ENCODE measurements at places on chromosomes 1 and 21.

DNA sequence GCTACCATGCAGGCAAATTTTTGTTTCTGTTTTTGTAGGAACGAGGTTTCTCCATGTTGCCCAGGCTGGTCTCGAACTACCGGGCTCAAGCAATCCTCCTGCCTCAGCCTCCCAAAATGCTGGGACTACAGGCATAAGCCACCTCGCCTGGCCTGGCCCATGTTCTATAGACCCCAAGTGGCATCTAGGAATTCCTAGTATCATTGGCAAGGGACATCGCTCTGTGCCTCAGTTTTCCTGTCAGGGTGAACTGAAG is 14.5 kb downstream of the NES start:
- DNase-seq: no peak

- no peak for DNase-seq
Observed at GRCh38 chr1:92933459-92933858, 27.8 kb downstream of the DIPK1A start.

- DNase-seq: no peak
Observed at GRCh38 chr1:194362327-194362726, 1175.9 kb upstream of the B3GALT2 start.

- DNase-seq: no peak
Observed at GRCh38 chr1:63612564-63612963, 19.4 kb downstream of the PGM1 start.

- DNase-seq: no peak
Observed at GRCh38 chr1:182965861-182966260, 12.9 kb upstream of the SHCBP1L start.

GRCh38 chr1:204879351-204879750 is 8.7 kb downstream of the NFASC start:
- no peak for DNase-seq

DNA sequence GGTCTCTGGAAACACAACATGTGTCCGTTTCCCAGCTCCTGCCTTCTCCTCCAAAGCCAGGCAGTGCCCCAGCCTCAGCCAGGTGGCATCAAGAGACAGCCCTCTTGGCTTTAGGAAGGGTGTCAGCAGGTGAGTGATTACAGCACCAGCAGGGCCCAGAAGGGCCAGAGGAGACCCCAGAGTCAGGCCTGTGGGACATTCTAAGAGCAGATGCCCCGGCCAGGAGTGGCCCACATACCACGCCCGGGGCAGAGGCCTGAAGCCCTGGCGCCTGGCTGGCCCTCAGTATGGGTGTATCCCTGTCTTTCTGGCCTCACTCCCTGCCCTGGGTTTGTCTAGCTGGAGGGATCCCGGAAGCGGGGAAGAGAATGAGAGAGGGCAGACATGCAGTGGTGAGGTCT is 109.2 kb downstream of the CASZ1 start:
- DNase-seq: no peak

- no peak for DNase-seq
Observed at GRCh38 chr1:221910222-221910621, 168.3 kb upstream of the DUSP10 start.

GRCh38 chr21:14878971-14879370 is 185.8 kb downstream of the NRIP1 start:
- DNase-seq: no peak

GRCh38 chr1:185595835-185596667 is 138.1 kb upstream of the HMCN1 start:
- peak; percentile 27 for DNase-seq

DNA sequence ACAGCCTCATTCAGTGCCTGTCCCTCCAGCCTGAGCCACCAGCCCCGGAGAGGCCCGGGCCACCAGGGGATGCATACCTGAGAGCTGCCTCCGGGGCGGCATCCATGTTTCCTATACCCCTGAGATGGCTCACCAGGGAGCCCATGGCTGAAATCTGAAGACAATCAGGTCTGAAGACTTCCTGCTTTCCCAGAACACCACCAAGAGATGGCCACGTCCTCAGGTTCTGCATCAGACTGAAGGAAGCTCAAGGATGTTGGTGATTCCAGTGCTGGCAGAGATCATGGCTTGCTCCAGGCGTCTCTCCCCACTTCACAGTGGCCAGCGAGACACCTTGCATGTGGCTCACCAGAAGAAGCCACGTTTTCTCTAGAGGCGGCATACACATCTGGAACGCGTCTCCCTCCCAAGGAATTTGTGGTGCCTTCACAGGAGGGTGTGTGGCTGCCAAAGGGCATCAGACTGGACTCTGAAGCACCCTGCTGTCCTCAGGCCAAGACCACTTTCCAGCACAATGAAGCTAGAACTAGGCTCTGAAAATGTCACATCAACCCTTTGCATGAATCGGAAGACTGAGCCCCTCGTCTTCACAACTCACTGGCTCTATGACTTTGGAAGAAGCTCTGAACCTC is 170.7 kb upstream of the IRF2BP2 start:
- no peak for DNase-seq

All from stimulated activated CD8-positive, alpha-beta memory T cell treated with anti-CD3 and anti-CD28 coated beads, Interleukin-4, amount 100 ng/mL, for 1 hour (primary cell).